ENCODE measurements at places on chromosomes 7 and 10.

DNA sequence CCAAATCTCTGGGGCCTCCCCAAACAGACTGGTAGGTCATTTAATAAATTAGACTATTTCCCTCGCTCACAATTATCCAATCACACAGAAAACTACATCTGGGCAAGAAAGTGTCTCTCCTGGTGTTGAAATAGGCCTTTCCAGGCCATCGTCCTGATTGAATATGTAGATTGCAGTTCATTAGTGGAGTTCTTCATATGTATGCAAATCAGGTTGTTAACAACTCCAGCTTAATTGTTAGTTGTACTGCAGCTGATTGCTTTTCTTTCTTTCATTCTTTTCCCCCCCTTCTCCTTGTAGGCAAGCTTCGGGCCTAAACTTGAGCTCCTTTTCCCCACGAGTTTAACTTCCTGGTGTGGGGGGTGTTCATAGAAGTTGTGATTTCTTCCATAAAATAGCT, 359.1 kb upstream of the GALNT17 start:
- DNase-seq = no peak

GRCh38 chr7:131753620-131754222, 197.3 kb upstream of the PODXL start:
- DNase-seq = no peak

- no peak for DNase-seq
These were observed 19.1 kb downstream of the PDE1C start for GRCh38 chr7:32051128-32051527.

DNA sequence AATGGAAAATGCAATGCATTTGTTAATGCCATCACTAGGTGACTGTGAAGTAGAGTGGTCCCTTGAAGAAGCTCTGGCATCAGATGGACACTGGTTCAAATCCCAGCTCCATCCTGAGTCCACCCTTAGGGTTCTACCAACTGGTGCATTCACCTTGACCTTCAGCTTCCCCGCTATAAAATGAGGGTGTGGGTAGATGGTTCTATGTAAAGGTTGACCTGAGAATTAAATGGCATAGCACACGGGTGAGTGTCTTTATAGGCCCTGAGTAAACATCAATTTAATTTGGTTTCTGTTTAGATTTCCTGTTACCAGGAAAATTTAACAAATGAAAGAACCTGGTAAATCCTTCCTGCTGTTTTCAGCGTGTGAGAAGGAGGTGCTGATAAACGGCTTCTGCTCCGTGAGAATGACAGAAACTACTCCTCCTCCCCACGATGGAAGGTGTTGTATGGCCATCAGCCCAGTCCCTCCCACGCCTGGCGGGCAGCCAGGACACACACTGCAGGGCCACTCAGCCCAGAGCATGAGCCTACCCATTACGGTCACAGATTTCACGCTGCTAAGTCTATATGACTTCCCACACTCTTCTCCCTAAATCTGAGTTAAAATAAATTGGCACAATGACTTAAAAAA, 210.1 kb downstream of the TNS3 start:
- DNase-seq = no peak

Measured in stimulated activated CD4-positive, alpha-beta T cell treated with anti-CD3 and anti-CD28 coated beads, Interleukin-4, amount 100 ng/mL, for 4 hours (primary cell).